NCI-H187 (cell line): ENCODE measurements at places on chromosomes 7 and 10.

- DNase-seq = no peak
Measured at GRCh38 chr7:81960026-81960425, 190.2 kb upstream of the HGF start.

GRCh38 chr7:91411060-91411459 is 146.8 kb downstream of the FZD1 start:
- no peak for DNase-seq

- no peak for DNase-seq
Measured at GRCh38 chr10:19702215-19702614, 114.0 kb upstream of the PLXDC2 start.

- no peak for DNase-seq
Measured at GRCh38 chr7:36506820-36507219, 117.2 kb downstream of the ANLN start.

DNA sequence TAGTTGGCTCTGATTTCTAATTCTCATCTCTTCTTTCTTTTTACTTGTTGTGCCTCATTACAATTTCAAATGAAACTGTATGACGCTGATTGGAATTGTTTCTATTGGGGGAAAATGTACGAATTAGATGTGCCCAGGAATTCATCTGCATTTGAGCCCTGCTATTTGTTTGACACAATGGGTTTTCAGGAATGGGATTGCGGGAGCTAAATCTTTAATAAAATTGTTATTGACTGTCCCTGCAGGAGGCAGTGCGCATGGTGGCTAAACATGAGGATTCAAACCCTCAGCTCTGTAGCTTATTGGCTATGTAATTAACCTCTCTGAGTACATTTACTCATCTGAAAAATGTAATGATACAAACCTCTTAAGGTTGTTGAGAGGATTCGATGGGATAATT is 181.6 kb downstream of the NXPH1 start:
- no peak for DNase-seq

- DNase-seq = no peak
Measured at GRCh38 chr7:13910805-13911551, 78.5 kb downstream of the ETV1 start.

- no peak for DNase-seq
Measured at GRCh38 chr7:99019523-99020412, 124.1 kb downstream of the SMURF1 start.

- no peak for DNase-seq
Measured at GRCh38 chr10:79342811-79343561, 4.3 kb upstream of the PPIF start.

DNA sequence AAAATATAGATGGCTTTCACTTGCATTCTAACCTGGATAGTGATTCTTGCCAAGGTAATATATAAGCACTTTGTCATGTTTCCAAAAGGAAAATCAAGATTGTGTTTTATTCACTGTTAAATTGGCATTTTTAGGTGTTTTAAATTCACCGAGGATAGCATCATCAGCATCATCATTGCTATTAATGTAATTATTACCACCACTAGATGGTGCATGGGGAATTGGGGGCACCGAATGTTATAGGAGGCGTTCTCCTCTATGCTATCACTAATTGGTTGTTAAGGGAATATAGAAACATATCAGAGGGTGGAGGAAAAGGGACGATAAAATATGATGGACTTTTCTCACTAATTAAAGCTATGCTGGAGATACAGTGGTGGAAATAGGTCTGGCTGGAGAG is 95.5 kb downstream of the CELF2 start:
- DNase-seq = no peak

GRCh38 chr10:28897617-28898464 is 220.5 kb downstream of the BAMBI start:
- DNase-seq = no peak

DNA sequence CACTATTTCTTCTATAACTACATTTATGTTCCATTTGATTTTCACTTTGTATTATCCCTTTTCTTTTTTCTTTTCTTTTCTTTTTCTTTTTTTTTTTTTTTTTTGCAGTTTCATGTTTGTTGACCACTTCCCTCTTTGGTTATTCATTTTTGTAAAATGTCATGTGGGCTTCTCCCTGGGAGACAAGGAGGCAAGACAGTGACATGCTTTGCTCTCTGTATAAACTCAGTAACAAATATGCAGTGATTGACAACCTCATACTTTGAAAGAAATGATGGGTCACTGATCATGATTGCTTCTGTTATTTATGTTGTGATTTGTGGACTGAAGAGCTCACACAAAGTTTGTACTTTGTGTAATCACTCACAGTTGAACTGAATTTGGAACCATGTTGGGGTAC is 90.2 kb upstream of the ABI1 start:
- DNase-seq = no peak

GRCh38 chr10:99682752-99683151 is 23.4 kb downstream of the ENTPD7 start:
- no peak for DNase-seq

DNA sequence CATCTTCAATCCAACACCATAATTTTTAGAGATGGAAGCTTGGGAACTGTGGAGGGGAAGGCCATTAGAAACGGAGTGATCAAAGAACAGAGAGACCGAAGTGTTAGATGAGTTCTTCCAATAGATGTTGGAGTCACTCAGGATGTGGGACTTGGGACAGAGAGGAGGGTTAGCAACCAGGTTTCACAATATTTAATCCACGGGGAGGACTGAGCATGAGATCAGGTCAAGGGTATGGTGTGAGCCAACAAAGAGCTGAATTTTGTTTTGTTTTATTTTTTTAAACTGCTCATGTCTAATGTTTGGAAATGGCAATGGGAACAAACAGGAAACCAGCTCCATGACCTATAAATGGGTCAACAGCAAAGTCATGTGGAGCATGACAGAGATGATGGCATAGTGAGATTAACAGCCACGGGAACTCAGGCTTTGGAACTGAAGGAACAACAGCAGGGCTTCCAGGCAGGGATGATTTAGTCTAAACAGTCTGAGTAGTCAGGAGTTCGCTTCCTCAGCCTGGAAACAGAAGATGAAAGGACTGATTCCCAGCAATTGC is 38.9 kb upstream of the AMPH start:
- DNase-seq = no peak

GRCh38 chr10:99057936-99058690 is 177.5 kb downstream of the HPSE2 start:
- no peak for DNase-seq

DNA sequence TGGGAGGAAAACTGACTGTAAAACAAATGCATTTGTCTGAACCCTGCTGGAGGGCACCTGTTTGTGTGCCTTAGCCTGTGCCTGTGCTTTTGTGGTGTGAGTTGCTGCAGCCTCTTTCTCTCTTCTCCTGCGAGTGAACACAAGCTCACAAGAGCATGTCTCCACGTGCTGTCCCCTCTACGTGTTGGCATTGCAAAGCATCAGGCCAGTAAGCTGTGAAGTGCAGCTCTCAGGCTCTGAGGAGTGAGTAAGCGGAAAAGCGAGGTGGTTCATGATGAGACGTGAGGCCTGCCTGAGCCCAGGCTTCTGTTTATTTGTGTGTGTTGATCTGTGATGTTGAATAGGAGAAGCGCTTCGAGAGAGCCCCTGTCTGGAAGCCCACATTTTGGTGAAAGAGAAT is 85.6 kb upstream of the PDCD4 start:
- no peak for DNase-seq

GRCh38 chr10:50417886-50418830 is 166.8 kb upstream of the ASAH2 start:
- no peak for DNase-seq

GRCh38 chr10:69894156-69894555 is 92.5 kb downstream of the COL13A1 start:
- DNase-seq = no peak

- no peak for DNase-seq
Measured at GRCh38 chr7:27107391-27108381, 5.2 kb upstream of the HOXA2 start.

- DNase-seq = no peak
Measured at GRCh38 chr10:72006026-72006425, 41.8 kb downstream of the CHST3 start.

DNA sequence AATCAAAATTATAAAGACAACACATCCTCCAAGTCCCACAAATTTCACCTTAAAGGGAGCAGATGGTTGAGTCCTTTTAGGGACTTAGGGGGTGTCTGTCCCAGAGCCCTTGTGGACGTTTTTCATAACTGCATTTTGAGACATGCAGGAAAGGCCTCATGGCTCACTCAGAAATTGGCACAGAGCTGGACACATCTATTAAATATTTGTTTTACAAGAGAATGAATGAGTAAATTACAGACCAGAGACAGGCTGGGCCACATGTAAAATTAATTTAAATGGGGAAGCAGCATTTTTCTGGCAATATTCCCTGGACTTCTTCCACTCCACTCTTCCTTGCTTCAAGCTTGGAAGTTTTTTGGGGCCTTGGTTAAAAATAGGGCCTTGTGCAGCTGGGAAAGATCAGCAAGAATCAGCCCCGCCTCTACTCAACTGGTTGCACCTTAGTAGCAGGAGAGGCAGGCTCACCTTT is 20.0 kb downstream of the LAMB1 start:
- no peak for DNase-seq

DNA sequence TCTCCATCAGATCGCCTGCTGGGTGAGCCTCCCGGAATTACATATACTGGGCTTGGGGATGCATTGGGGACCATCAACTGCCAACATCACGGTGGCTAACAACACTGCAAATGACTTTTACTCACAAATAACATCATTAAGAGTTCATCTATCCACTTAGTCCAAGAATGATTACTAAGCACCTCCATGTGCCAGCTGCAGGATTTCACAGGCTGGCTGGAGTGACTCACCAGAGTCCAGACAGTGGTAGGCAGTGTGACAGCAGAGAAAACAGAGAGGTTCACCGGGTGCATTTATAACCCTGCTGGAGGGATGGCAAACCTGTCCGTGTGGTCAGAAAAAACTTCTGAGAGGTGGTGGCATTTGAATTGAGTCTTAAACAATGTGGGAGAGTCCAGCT is 3.2 kb upstream of the IGFBP3 start:
- no peak for DNase-seq

DNA sequence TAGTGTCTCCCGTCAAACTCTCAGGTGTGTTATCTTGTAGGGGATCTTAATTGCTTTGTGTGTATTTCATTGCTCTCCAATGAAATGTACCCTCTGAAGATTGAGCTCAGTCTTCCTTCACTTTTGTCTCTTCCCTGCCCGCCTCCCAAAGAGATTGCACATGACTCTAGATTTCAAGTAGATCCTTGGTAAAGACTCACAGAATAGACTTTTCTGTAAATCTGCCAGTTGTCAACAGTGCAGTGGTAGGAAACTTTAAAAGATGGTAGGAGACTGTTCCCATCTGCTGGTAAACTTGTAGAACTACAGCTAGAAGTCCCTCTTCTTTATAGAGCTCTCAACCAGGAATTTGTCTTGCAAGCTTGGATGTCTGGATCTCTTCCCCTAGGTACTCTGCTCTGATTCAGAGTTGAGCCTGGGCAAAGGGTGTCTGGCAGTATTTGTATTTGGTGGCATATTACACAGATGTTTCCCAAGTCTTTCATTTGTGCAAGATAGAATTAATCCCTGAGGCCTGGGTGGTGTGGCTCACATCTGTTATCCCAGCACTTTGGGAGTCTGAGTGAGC is 9.6 kb downstream of the CCL26 start:
- DNase-seq = no peak

- no peak for DNase-seq
Measured at GRCh38 chr10:91627344-91628102, 5.3 kb downstream of the PPP1R3C start.

DNA sequence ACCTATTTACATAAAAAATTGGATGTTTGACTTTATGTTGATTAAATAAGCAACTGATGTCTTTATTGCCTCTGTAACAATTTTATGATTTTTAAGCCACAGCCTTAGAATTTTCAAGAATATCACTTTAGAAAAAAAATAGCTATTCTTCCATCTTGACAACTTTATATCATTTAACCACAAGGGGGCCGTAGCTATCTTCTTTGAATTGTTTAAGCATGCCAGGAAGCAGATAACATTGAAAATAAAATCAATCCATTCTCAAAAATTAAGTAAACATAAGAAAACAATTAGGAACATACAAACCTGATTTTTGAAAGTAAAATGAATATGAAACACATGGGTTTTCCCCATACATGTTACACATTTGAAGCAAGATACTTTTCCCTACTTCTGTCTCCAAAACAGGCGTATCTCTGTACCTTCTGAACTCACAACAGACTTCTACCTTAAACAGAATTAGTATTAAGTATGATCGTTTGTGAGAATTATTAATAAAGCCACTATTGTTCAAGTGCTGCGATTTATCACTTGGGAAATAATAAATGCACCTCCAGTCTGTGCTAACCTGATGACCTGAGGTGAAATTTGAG is 209.0 kb downstream of the CACNA2D1 start:
- no peak for DNase-seq

- DNase-seq = no peak
Measured at GRCh38 chr10:42979721-42980467, 97.0 kb upstream of the RET start.

DNA sequence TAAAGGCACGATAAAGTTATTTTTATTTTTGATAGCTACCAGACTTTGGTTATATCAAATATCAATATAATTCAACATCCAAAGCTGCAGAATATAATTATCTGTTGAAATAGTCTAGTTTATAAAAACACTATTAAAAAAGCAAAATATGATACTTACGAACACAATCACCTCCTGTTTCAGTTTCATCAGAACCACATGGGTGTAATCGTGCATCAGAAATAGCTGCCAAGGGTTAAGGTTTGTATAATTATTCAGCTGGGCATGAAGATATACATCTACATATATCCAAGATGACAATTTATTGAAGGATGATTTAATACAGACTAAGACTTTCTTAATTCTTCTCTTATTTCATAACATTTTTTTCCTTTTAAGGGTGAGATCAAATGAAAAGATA is 20.3 kb downstream of the VWDE start:
- DNase-seq = no peak

- DNase-seq = no peak
Measured at GRCh38 chr7:32248522-32248921, 178.3 kb upstream of the PDE1C start.

GRCh38 chr10:108132303-108132702 is 967.8 kb upstream of the SORCS1 start:
- no peak for DNase-seq

DNA sequence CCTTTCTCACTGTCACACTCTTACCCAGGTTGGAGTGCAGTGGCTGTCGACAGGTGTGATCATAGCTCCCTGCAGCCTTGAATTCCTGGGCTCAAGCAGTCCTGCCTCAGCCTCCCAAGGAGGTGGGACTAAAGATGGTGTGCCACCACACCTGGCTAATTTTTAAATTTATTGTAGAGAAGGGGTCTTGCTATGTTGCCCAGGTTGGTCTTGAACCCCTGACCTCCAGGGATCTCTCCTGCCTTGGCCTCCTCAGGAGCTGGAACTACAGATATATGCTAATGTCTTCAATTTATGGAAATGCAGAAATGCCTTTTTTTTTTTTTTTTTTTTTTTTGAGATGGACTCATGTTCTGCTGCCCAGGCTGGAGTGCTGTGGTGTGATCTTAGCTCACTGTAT is 42.7 kb downstream of the DNAJB6 start:
- DNase-seq = no peak

- no peak for DNase-seq
Measured at GRCh38 chr7:102413091-102413490, 16.9 kb downstream of the PRKRIP1 start.
